ENCODE measurements at places on chromosomes 12 and 14. TPM values are rescaled to one million over a fixed set of nuclear protein-coding genes. Genes with fewer than 3 reads are reported as not detected.

Gene SLCO1A2
- not detected for total RNA-seq

Gene CLEC14A
- total RNA-seq: 46.5 TPM

Gene POTEG
- not detected for total RNA-seq

Gene PLXNC1
- 1.8 TPM for total RNA-seq

Gene RASAL1
- not detected for total RNA-seq

Gene CLEC4A
- total RNA-seq: 0.37 TPM

Gene MYBPC1
- total RNA-seq: 2.5 TPM

Gene EPYC
- not detected for total RNA-seq

Gene RHOJ
- total RNA-seq: 12.4 TPM

Gene DPPA3
- not detected for total RNA-seq

Gene NKX2-8
- total RNA-seq: not detected

Gene CFAP54
- total RNA-seq: 0.13 TPM

Gene CRIP1
- 73.2 TPM for total RNA-seq

All from heart left ventricle (tissue), 16 donors.